ENCODE measurements at places on chromosomes 2 and 18.
A peak's percentile ranks its signal among the peaks of the same experiment; 100 is the strongest.

DNA sequence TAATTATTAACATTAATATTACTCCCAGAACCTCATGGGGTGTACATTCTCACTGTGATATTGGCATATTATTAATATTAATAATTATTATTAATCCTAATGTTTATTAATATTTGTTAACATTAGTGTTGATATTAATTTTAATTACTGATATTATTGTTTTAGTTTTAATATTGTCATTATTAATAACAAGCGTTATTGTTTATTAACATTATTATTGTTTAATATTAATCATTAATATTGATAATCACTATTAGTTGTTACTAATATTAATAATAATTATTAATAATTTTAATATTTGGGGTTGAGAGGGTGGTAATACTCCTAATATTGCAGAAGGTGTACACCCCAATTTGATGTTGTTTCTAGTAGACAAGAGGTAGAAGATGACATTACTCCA lies 193.1 kb upstream of the XIRP2 start:
- no peak for DNase-seq

- DNase-seq = no peak
Observed at GRCh38 chr2:233199870-233200269, 51.6 kb upstream of the ATG16L1 start.

GRCh38 chr2:12303181-12304030 lies 413.3 kb upstream of the TRIB2 start:
- DNase-seq = no peak

DNA sequence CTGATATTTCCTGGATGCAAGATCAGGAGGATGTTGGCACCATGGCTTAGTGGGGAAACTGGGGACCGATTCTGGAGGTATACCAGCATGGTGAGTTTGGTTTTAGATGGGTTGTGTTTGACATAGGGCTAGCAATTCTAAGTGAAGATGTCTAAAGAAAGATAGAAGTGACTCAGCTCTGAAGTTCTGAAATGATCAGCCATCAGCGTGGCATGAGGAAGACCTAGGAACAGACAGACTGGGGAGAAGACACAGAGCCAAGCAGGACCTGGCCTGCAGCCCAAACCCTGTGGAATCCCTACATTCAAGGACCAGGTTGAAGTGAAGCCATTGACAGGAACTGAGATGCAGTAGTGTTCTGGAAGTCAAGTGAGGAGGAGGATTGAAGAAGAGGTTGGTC lies 39.8 kb downstream of the HRH4 start:
- peak; percentile 43 for DNase-seq

DNA sequence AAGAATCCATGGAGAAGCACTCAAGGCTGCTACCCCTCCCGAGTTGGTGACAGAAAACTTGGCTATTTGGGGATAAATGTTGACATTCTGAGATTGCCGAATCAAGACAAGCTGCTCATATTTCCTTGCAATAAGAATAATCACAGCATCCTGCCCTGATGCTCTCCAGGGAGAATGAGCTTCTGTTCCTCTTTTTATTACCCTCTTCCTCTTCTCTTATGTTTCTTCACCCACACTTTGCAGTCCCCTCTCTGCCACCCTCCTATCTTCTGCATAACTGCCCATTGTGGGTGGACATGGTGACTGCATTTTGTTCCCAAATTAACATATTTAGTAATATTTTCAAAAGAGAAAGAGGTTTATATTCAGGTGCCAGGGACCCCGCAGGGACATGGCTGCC lies 11.9 kb upstream of the MSGN1 start:
- DNase-seq = no peak

- DNase-seq = no peak
Observed at GRCh38 chr2:239917125-239917956, 107.8 kb downstream of the NDUFA10 start.

DNA sequence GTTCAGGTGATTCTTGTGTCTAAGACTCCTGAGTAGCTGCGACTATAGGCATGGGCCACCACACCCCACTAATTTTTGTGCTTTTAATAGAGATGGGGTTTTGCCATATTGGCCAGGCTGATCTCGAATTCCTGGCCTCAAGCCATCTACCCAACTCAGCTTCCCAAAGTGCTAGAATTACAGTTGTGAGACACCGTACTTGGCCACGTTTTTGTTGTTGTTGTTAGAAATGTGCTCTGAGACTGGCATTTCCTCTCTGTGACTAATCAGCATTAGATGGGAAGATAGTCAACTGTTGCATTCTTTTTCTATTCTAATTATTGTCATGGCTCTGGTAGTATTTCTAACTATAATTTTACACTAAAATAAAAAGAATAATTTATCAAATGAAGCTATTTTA lies 191.7 kb downstream of the CAMKMT start:
- no peak for DNase-seq

DNA sequence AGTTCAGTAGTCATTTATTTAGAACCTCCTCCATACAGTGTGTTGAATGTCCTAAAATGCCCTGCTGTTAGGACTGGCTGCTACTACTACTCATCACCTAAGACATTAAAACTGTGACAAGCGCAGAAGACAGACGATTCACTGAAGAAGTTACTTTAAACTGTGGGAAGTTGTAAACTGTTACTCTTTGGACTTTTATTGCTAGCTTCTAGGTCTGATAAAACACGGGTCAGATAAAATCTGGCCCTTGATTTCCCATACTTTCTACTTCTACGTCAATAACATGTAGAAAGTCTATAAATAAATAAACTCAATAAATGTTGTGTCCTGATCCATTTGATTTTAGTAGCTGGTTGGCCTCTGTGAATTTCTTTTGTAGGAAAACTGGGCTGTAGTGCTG lies 113.4 kb downstream of the ICA1L start:
- no peak for DNase-seq

DNA sequence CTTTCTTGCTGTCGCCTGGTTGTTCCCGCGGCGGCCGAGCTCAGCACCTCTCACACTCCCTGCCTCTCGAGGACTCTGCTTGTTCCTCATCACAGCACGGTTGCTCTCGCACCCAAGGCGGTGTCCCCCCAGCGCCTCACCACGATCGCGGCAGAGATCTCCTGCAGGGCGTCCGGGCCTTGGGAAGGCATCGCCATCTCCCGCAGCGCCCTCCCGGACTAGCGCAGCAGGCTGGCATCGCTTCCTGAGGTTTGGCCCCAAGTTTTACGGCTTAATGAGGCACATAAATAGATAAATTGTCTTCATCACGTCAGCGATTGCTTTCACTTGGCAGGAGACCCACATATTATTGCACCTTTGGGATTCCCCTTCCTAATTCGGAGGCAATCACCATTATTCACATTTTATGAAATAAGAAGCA lies 125.4 kb downstream of the RGPD3 start:
- peak; percentile 5 for DNase-seq

DNA sequence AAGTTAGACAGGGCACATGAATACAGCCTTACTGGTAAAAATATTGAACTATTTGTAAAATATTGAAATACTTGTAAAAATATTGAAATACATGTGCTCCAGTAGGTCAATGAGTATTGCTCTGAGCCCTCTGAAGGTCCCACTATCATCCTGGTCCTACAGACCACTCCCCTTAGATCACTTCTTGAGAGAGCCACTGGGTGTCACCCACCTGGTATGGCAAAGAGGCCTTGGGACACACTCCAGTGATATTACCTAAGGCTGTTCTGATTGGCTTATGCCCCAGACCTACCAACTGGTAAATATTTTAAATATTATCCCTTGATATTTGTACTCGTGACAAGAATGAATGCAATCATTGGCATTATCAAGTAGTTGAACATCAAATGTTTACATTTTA lies 5.0 kb downstream of the THSD7B start:
- DNase-seq = no peak

DNA sequence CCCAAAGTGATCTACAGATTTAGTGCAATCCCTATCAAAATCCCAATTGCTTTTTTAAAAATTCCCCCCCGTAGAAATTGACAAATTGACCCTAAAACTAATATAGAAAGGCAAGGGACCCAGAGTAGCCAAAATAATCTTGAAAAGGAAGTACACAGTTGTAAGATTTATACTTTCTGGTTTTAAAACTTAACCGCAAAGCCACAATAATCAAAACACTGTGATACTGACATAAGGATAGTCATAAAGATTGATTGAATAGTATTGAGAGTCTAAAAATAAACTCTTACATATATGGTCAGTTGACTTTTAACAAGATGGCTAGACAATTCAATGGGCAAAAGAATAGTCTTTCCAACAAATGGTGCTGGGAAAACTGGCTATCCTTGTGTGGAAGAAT lies 58.7 kb upstream of the GAREM2 start:
- no peak for DNase-seq

DNA sequence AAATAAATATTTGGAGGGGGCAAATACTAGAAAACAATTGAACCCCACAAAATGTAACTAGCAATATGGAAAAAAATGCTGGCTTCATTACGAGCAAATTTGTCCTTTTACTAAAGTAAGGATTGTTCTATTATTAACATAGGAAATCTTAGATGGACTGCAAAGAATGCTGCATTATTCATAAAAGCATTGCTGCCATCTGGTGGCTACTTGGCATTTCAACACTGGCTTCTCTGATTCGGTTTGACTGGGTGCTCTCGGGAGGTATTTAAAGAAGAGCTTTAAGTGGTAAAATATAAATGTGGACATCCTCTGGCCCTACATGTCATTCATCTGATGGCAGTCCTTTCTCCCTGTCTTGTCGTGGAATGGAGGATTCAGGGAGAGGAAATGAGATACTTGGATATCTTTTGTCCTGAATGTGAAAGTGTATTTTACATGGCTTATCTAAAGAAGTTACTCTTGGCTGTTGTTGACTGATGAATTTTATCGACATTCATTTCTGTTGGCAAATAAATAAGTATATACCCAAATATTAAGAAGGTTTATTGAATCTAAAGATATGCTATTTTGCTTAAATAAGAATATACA lies 130.2 kb downstream of the ARHGAP15 start:
- DNase-seq = peak; percentile 65

- no peak for DNase-seq
Observed at GRCh38 chr2:231602859-231603467, 10.3 kb downstream of the TEX44 start.

- DNase-seq = no peak
Observed at GRCh38 chr18:79511671-79512301, 116.1 kb downstream of the NFATC1 start.

DNA sequence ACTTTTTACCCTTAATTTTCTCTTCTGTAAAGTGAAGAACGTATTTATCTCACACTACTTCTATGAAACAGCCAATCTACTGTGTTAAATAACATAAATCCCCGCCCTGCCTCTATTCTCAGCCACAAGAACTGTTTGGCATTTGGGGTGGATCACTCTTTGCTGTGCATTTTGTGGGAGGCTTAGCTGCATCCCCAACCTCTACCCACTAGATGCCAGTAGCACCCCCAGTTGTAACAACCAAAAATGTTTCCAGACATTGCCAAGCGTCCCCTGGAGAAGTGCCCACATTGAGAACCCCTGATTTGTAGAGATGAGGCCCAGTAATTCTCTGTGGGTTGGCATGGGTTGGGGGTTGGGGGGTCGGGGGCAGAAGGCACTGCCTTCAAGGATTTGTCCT lies 94.7 kb upstream of the BOD1L2 start:
- no peak for DNase-seq

GRCh38 chr18:79640064-79640672 lies 39.4 kb upstream of the CTDP1 start:
- DNase-seq = no peak

GRCh38 chr2:197782126-197782525 lies 3.0 kb downstream of the BOLL start:
- DNase-seq = no peak

GRCh38 chr2:134139611-134140010 lies 114.3 kb upstream of the MGAT5 start:
- DNase-seq = no peak

DNA sequence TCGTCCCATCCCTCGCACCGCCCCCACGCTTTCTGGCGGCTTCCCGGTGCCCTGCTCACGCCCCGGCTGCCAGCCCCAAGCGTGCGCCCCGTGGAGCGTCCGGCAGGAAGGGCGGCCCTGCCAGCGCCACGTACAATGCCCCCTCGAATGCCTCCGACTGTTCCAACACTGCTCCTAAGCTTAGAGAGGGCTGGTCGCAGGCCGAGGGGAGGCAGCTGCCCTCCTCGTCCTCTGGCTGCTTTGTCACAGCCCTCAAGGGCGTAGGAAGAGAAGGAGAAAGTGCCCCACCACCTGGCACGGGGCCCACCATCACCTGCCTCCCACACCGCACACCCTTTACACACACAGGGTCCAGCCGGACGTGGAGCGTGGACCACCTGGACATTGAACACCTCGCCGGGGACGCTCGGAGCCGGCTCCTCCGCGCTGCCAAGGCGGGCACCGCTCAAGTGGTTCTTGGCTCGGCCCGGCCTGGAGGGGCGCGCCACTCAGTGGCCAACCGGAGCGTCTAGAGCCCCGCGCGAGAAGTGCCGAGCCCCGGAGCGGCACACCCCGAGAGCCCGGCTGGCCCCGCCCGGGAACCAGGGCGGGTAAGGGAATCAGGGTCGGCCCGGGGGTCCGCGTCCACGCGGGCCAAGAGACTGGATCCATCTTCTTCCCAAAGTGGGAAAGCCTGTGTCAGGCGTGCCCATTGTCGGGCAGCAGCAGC lies 830 bp downstream of the DNER start:
- DNase-seq = no peak

DNA sequence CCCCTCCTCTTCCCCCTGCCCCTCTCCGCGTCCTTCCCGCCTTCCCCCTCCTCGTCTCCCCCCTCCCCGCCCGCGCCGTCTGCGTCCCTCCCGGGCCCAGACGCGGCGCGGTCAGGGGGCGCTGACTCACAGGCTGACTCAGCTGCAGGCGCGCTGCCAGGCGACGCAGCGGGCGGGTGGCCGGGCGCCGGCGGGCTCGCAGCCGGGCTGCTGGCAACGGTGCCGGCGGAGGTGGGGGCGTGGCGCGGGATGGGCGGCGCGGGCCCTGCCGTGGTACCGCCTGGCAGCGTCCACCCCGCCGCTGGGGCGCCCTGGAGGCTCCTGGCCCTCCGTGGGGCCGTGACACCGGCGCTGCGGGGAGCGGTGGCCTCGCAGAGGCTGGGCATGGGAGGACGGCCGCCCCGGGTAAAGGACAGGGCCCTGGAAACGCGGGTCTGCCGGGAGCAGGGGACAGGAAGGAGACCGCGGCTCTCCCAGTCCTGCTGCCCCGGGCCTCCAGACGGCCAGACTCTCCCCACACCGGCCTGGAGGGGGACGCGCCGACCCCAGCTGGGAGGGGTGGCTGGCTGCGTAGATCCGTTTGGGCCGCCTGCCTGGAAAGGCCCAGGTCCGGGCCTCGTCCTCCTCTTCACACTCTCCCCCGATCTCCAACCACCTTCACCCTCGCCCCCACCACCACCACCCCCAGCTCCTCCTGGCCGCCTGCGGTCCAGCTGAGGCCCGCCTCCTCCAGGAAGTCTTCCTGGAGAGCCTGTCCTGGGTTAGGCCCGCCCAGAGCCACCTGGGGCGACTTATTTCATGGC lies 10.0 kb upstream of the PROC start:
- DNase-seq = peak; percentile 95

DNA sequence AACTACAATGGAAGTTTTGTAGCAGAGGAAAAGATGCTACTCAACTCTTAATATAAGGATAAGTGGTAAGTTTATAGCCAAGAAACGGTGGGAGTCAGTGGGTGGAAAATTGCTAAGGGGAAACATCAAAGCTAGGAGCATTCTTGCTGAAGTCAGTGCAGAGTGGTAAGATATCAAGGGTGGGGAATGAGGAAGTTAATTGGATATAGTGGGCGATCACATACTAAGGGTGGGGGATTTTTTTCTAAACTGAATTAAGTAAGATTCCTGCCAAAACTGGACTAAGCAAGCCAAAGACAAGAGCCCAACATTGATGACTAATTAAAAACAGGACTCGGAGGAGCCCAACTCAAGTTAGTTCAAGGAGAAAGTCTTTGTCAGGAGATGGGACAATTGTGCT lies 525.4 kb downstream of the CCDC85A start:
- DNase-seq = no peak
